ENCODE measurements at places on chromosomes 1 and 21. TPM values are rescaled to one million over a fixed set of nuclear protein-coding genes. Genes with fewer than 3 reads are reported as not detected.

Gene OLFM3
- not detected for total RNA-seq

GRCh38 chr1:174818014-174818616, 181.6 kb upstream of the CACYBP start:
- no peak for DNase-seq

DNA sequence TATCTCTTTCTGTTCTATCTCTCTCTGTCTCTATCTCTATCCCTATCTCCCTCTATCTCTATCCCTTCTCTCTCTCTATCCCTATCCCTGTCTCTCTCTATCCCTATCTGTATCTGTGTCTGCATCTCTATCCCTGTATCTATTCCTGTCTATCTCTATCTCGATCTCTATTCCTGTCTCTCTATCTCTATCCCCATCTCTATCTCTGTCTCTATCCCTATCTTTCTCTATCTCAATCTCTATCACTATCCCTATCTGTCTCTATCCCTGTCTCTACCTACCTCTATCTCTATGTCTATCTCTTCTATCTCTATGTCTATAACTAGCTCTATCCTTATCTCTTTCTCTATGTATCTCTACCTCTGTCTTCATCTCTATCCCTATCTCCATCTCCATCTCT, 141.4 kb upstream of the KCNJ6 start:
- DNase-seq, result no peak

DNA sequence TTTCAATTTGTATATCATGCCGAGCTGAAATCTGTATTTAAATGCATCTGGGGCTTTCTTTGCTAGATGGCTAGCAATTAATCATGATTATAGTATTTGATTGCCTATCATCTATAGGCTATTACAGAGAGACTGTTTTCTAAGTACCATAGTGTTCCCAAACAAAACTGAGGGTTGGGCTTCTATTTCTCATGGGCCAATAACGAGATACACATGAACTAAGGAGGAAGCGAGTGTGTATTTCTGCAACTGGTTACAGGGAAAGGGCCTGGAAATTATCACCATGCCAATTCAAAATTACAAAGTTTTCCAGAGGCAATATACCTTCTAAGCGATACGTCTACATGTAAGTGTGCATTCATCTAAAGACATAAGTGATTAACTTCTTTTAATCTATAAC, 744.5 kb upstream of the BRINP3 start:
- DNase-seq, result no peak

Gene CNR2
- not detected for total RNA-seq

DNA sequence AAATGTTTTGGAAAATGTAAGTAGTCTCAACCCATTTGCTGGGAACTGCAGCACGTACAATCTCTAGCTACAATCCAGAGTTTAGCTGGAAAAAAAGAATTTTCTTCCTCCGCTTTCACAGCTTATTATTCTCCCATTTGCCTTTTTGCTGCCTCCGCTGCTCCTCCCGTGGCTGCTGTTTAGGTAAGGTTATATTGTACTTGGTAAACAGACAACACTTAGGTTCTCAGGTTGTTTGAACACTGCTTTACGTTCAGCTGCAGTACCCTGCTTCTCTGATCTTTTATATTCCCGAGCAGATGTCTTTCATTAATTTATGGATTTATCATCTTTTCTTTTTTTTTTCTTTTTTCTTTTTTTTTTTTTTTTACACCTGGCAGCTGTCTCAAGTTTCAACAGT, 14.3 kb downstream of the PROX1 start:
- no peak for DNase-seq

DNA sequence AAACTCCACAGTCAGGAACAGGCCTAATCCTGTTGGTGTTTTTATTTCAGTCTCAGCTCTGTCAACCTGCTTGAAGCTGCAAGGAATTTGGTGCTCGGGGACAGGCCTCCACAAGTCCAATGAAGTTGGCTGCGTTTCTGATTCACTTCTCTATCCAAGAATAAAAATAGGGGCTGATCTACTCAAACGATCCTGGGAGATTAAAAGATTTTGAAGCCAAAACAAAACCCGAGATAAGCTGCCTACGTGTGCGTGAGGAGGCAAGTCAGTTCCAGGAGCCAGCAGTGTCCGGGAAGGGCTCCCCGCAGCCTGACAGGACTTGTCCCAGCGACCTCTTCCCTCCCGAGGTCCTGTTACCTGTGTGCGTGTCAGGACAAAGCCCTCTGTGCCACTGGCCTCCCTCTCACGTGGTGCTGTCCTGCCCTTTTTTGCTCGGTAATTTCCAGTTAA, 98.0 kb downstream of the ETS2 start:
- no peak for DNase-seq

- peak; percentile 82 for DNase-seq
Observed at GRCh38 chr1:181081395-181081794, 7.1 kb upstream of the IER5 start.

Gene ACOT7
- total RNA-seq, result 33.9 TPM

Data from SJSA1 (cell line).